ENCODE measurements at places on chromosomes 3 and 15.

GRCh38 chr3:127829537-127829936, 7.2 kb upstream of the MGLL start:
- DNase-seq: no peak

DNA sequence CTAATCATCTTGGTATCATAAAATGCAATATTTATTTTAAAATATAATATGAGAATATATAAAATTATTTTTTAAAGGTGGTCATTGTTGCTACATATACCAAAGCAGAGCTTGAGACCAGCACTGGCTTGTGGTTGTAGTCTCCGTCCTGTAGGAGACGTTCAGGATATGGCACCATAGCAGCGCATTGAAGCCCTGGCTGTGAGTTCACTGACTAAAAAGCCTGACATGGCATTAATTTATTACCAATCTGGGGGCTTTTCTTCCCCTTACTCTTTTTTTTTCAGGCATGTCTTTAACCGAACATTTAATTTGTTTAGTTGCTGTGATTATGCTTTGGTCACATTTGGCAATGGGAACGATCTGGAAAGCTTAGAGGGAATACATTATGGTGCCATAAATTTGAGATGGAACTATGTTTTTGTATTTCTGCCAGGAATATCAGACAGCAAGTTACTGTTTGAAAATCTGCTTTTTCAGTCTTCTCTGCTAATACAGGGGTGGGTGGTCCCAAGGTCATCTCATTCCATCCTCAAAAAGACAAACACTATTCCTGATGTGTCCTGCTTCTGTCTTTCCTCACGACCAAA, 108.5 kb downstream of the ZIC4 start:
- no peak for DNase-seq

DNA sequence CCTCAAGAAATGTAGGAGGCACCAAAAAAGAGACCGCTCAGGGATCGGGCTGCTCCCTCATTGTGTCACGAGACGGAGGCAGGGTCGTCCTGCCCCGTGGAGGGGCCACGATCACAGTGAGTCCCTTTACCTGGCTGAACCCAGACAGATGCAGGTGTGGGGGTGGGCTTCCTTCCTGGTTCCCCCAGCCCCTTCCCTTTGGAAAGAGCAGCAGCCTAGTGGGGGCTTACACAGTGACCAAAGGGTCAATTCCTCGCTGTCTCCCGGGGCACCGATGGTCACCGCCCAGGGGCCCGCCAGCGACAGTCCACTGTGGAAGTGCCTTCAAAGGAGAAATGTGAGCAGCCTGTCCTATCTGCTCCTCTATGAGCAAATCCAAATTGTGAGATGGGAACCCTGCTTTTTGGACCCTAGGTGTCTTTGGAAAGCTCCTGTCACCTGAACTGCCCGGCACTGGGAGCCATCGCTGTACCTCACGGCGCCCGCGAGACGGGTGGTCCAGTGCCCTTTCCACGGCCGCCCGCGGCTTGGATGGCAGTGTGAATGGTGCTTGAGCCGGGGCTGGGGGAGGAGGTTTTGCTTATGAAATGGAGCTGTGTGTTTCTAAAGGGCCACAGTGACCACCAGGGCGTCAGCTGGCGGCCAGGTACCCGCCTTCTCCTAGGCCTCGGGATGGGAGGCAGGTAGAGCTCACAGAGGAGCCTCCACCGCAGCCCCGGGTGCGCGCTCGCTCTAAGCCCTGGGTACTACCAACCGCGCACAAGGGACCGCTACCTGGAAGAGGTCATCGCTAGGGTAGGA, 155.7 kb downstream of the KLF13 start:
- DNase-seq: no peak

DNA sequence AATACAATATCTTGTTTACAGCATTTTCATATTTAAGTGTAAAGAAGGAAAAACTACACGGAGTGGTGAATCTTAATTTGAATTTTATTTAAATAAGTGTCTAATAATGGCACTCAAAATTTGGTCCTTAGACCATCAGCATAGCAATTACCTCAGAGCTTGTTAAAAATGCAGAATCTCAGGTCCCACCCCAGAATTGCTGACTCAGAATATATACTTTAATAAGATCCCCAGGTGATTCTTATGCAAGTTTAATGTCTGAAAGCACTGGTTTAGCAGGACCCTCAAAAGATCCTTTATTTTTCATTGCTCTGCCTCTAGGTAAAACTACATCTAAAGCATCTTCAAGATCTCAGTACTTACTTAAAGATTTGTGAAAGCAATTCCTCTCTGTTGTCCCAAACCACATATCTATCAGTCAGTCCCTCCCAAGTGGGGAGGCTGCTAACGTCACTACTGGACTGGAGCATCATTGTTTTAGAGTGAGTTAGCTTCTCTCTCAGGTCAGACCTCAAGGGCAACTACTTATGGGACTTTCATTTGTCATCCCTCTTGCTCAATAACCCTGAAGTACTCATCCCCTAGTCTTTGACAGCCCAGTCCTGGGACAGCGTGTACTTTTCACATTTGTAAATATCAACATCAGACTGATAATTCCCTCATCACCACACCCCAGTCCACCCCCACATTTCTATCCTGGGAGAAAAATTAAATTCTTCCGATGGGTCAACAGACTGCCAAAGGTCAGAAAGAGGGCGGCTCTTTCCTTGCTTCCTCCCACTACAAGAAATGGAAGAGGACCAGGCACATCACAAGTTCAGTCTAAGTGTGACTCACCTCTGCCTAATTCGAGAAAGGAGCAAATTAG, 76.7 kb downstream of the CBLB start:
- DNase-seq: peak; percentile 48

GRCh38 chr15:70625011-70625410, 138.3 kb downstream of the UACA start:
- no peak for DNase-seq

DNA sequence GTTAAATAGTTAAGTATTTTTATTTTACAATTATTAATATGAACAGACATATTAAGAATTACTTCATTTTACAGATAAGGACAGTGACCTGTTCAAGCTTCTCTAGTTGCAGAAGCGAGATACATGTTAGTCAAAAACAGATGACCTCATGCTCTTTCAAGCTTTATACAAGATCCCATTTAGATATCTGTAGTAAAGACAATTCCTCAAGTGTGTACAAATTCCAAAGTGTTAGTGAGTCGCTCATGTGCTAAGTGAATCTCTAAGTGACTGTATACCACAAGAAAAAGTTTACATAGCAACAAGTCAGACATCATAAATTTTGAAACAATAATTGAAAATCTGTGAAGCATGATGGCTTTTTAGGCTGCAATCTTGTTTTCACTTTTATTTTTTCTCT, 293.8 kb downstream of the ROBO1 start:
- DNase-seq: no peak

- DNase-seq: no peak
Observed at GRCh38 chr15:52466134-52466701, 62.5 kb downstream of the MYO5A start.

GRCh38 chr3:188602111-188602510, 448.2 kb downstream of the LPP start:
- DNase-seq: no peak

GRCh38 chr3:36147934-36148558, 232.3 kb upstream of the STAC start:
- DNase-seq: no peak

DNA sequence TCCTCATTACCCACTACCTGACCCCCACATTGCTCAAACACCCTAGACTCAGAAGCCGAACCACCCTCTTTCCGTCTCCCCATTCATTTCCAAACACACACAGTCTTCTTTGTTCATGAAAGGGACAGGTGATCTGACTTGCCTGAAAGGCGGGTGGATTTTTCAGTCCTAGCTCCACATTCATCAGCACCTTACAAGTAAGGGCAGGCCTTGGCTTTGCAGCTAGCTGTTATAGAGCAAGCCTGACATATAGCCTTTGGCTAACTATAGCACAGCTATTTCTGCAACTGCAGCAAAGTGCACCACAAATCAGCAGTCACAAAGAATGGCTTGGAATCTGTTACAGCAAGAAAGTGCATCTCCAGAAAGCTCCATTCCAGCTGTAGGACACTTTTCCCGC, 139.8 kb downstream of the XXYLT1 start:
- no peak for DNase-seq

- DNase-seq: no peak
Observed at GRCh38 chr3:151393941-151394340, 9.4 kb upstream of the P2RY12 start.

DNA sequence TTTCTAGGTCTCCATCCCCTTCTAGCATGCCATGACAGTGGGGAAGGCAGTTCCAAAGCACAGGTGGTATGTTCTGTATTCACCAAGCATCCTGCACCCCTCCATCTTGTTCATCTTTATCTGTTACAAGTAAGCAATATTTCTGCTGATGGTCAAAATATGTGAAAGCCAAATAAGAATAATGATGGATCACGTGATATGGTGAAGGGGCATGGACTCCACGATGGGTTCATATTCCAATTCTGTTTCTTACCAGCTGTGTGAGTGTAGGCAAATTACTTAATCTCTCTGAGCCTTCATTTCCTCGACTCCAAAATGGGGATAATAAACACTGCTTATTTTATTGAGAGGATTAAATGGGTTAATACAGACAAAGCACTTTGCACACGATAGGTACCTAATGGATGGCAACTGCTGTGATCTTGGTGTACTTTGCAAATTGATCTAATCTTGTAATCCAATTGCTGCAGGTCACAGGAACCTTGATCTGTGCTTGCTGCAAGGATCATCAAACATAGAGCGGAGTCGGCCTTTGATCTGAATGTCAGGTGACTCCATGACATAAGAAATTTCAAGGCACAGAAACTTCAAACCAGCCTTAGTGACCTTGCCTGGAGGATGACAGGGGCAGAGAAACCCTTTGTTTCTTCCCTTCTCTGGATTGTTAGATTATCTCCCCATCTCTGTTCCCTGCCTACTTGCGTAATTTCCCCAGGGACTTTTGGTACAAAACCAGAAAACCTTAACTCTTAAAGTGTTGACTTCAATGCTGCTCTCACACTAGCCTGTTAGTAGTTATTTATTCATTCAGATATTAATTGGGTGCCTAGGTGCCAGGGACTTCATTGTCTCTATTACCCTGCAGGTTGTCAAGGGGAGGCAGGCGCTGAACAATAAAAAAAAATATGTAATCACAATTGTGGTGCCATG, 25.8 kb downstream of the SIAH2 start:
- DNase-seq: no peak

GRCh38 chr15:63288342-63288741, 10.9 kb downstream of the APH1B start:
- no peak for DNase-seq

- no peak for DNase-seq
Observed at GRCh38 chr3:119294696-119295671, 801 bp downstream of the ARHGAP31 start.

DNA sequence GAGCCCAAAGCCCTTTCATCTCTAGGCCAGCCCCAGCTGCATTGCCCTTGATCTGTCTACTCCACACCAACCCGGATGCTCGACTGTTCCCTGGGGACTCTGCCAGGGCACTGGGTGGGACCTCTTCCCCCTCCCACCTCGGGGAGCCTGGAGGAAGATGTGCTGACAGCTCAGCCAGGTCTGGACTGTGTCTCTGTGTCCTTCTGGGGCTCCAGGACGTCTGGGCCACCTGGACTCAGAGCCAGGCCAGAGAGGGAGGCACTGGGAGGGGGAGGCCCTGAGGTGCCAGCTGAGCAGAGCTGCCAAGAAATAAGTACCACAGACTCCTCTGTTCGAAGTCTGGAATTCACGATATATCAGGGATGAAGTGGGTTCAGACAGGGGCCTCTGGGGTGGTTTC, 5.8 kb upstream of the HCN4 start:
- no peak for DNase-seq

DNA sequence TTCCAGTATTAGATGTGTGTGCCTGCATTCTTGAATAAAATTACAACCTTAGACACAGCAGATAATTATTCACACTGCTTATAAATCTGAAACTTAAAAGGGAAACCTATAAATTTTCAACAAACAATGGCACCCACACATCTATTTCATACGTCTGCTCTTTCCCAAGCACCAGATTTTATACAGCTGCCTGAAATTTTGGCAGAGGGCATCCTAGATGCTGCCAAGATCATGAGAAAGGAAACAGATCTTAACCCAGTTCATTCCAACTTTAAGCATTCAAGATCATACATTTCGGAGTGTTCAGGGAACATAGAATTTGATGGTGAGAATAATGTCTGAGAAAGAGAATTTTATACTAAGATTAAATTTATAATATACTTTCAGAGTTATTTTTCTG, 53.1 kb downstream of the CLDN1 start:
- no peak for DNase-seq

DNA sequence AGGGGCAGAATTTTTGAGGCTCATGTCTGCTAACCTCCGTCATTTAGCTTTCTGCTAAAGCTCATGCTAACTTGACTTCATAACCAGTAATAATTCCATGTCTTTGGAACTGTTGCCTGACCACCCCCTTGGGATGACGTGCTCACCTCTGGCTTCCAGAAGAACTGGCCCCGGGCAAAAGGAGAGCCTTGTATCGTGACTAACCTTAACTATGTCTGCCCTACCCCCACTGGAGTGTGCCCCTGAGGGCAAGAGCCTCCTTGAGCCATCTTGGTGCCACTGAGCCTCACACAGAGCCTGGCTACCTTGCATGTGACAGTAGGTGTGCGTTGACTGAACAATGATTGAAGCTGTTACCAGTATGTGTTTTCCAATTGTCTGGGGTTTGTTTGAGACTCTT, 4.7 kb downstream of the LRRK1 start:
- no peak for DNase-seq

- DNase-seq: no peak
Observed at GRCh38 chr3:107641572-107642307, 119.0 kb downstream of the BBX start.

DNA sequence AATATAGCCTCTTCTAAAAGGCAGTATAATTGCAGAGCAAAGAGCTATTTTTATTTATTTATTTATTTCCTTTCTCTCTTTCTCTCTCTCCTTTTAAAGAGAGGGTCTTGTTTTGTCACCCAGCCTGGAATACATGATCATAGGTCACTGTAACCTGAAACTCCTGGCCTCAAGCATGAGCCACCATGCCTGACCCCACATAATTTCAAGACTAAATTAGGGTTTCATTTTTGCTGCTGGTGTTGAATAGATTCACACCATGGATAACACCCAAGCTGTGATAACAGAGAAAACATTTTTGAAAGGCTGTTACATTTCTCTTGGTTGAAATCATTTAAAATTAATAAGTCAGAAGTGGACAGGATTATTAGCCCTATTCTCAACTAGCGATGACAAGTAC, 131.6 kb downstream of the LEKR1 start:
- no peak for DNase-seq

DNA sequence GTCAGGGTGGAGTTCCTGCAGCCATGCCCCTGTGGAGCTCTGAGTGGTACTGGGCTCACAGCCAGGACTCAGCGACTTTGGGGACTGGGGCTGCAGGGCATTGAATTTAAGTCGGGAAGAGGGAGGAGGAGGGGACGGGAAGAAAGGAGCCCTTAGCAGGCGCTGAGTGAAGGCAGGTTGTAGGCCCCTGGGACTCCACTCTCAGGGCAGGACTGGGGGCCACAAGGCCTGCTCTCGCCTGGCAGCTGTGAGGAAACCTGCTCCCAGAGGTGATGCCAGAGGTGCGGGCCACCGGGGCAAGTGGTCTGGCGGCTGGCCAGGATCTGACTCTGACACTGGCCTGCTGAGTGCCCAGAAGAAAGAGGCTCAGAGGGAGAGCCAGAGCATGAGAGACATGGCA, 73.5 kb downstream of the EPHB3 start:
- DNase-seq: no peak
